ENCODE measurements at places on chromosomes 12 and 14. TPM values are rescaled to one million over a fixed set of nuclear protein-coding genes. Genes with fewer than 3 reads are reported as not detected.
A peak's percentile ranks its signal among the peaks of the same experiment; 100 is the strongest.

GRCh38 chr14:101082436-101083384, 179.2 kb upstream of the RTL1 start:
- DNase-seq: no peak

DNA sequence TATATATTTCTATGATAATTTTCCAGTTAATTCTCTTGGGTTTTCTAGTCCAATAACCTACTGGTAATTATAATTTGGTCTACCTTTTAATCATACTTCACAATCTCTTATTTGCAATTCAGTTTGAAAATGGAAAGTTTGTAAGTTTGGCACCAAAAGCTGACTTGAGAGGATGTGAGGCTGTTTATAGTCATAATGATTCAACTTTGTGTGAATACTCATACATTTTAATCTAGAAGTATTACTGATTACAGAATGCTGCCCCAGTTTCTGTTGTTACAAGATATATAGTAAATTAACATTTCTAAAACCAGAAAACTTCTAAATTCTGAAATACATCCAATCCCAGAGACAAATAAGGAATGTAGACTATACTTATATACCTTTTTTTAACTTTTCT, 158.2 kb downstream of the SLC38A4 start:
- no peak for DNase-seq

DNA sequence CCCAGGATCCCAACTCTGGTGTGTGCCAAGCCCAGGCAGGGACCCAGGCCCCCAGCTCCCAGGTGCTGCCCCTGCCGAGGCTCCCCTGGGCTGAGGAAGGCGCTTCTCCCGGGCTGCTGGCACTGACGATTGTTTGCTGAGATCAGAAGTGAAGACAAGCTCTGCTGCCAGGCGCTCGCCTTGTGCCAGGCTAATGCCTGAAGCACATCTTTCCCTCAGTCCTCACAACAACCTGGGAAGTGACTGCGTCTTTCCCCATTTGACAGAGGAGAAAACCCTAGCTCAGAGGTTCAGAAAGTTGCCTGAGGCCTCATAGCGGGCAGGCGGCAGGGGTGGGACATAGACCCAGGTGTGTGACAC, 36.8 kb downstream of the ANKRD9 start:
- DNase-seq: peak; percentile 29

DNA sequence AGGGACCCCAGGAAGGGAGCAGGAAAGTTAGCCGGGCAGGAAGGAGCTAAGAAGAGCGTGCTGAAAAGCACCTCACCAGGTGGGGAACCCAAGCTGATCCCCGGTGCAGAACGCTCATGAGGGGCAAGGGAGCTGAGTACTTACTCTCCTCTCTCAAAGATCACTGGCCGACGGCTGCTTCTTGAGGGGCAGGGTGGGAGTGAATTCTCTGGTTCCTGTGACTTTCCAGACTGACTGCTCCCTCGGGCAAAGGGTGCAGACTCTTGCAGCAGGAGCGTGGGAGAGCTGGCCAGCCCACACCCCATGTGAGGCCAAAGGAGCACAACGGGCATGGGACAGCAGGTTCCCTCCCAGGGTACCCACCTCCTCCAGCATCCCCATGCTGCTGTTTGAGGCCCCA, 44.9 kb upstream of the DIO3 start:
- peak; percentile 58 for DNase-seq

DNA sequence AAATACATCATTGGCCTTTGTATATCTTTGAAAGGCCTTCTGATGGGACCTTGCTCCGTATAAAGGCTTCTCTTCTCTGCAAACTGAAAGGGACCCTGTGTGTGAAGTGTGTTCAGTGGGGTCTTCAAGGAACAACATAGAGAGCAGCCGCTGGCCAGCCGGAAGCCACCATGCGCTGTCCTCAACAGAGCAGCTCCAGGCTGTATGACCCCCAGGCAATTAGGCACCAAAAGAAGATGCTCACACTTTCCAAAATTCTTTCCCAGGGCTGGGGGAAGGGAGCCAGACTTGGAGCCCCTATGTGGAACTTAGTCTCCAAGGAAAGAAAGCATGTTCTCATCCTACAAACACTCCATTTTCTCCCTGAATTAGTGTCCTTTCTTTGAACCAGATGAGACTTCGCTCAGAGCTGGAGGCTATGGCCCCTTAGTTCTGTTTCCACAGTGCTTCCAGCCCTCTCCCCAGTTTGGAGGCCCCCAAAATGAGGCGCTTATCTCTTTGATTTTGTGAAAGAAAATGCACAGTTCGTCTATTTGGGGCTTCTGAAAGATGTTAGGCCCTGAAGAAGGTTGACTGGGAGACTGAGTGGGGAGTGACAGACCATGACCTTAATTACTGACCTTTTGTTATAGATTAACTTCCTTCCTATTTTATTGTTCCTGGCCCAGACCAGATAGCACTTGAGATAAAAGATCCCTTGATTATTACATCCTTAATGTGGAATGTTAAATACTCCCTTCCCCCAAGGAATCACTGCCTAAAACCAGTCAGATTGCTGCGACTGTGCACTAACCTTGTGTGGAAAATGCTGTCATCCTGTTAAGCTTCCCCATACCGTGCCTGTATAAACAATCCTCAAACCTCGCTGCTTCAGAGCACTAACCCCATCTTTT, 128.3 kb upstream of the FGD4 start:
- DNase-seq: no peak

DNA sequence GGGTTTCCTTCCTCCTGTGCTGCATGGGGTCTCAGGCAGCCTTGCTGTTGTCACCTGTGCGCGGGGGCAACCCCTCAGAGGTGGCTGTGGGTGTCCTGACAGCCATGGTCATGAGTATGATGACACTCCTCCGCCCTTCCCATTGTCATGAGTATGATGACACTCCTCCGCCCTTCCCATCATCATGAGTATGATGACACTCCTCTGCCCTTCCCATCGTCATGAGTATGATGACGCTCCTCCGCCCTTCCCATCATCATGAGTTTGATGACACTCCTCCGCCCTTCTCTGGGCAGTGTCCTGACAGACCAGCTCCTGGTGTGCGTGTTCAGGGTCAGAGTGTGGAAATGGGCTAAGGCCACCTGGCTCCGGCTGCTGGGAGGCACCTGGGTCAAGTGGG, 40.0 kb downstream of the FBRSL1 start:
- no peak for DNase-seq

DNA sequence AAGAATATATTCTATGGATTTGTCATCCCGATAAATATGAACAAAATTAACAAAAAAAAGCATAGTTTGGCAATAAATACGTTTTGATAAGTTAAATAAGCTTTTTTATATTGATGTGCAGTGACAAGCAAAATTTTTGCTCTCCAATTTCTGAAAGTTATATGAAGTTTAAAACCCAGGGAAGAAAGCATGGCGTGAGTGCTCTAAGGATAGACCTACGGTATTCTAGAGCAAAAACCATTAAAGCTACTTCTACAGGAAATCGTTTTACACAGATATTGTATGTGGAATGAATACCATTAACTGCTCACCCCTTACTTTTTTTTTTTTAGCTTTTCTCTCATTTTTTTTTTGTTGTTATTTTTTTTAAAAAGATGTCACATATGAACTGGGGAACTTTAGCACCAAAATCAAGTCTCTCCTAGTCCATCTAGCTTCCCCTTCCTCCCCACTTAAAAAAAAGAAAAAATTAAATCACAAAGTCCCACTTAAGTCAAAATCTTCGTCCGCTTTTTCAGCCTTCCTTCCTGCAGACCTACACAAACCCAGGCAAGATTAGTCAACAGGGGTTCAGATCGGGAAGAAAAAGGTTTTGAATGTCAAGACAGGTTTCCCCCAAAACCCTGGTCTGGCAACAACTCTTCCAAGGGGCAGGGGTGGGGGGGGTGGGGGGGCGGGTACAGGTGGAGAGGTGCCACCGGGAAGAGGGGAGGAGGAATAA, 4.4 kb downstream of the ZFP36L1 start:
- peak; percentile 23 for DNase-seq

- no peak for DNase-seq
Measured at GRCh38 chr14:62445570-62445969, 599.7 kb downstream of the KCNH5 start.

GRCh38 chr12:47799357-47799955, 20.2 kb downstream of the HDAC7 start:
- DNase-seq: no peak

DNA sequence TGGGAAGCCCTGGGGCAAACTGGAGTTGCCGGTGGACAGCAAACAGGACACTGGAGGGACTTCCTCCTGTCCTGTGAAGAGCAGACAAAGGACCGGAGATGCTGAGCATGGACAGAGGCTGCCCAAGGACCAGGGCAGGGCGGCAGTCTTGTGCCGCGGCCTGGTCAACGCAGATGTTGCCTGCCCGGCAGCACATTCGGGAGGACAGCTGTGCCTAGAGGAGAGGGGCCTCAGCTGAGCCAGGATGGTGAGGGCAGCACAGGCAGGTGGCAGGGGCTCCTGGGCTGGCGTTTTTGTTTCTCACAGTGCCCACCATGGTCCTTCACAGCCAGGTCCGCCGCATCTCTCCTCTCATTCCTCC, 13.3 kb downstream of the ANKRD9 start:
- no peak for DNase-seq

GRCh38 chr14:35336494-35337268, 44.5 kb downstream of the PSMA6 start:
- peak; percentile 68 for DNase-seq

PRPH gene
- not detected for total RNA-seq

CCDC175 gene
- total RNA-seq: not detected

KRT79 gene
- total RNA-seq: 0.58 TPM

SLC2A14 gene
- total RNA-seq: 2.5 TPM

TRPV4 gene
- 3.2 TPM for total RNA-seq

CMKLR1 gene
- 19.0 TPM for total RNA-seq

NFE2 gene
- 2.9 TPM for total RNA-seq

APOF gene
- total RNA-seq: not detected
